ENCODE measurements at places on chromosomes 5 and 9.
A peak's percentile ranks its signal among the peaks of the same experiment; 100 is the strongest.

DNA sequence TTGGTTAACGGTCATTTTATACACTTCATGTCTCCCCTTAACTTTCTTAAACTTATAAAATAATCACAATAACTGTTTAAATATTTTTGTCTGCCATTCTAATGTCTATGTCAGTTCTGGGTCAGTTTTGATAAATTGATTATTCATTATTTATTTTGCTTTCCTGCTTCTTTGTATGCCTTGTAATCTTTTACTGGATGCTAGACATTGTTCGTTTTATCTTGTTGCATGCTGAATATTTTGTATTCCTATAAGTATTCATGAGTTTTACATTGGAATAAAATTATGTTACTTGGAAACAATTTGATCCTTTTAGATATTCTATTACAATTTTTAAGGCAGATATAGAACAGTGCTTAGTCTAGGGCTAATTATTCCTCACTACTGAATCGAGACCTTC, 952.0 kb downstream of the NR2F1-AS1 start:
- DNase-seq = no peak

- no peak for DNase-seq
Observed at GRCh38 chr9:22382331-22382730, 64.3 kb upstream of the DMRTA1 start.

DNA sequence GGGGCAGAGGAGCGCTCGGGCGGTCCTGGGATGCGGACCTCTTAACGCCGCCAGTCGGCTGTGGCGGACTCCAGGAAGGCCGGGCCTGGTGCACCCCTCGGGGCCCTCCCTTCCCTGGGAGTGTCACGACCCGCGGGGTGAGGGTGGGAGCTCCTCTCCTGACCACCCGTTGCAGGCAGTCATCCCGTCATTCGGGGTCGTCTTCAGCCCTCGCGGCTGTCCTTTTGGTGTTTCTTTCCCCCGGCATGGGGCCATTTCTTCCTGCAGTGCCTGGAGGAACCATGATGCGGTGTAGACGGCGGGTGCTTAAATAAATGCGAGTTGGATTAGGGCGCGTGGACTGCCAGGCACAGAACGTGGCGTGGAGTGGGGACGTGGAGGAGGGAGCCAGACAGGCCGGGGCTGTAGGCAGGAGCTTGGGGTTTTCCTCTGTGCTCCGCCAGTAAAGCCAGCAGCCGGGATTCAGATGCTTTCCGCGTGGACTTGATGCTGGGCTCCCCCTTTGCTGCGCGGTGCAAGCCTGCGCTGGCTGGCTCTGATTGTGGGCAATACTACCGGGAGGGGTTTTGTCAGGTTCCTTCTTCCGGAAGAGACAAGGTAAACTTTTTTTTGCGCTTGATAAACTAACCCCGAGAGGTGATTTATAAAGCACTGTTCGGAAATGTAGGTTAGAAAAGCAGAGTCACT, 868 bp downstream of the KDM4C start:
- DNase-seq = peak; percentile 18

GRCh38 chr5:73883646-73884045, 257.6 kb downstream of the ARHGEF28 start:
- no peak for DNase-seq

- no peak for DNase-seq
Observed at GRCh38 chr5:157772127-157772526, 28.6 kb downstream of the LSM11 start.

DNA sequence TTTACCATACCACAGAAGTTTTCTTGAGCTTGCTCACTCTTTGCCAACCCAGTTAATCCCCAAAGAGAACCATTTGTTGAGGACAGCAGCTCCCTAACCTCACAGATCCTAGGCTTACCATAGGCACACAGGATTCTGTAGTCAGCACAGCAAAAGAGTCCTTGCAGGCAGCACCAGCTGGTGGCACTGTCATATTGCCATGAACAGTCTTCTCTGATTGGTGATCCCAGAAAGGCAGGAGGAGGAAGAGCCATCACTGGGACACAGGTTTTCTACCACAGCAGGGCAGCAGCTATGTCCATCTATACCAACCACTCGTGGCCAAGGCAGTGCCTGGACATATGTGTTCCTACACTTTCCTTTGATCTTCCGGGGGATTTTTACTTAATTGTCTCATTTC, 297.1 kb upstream of the CD180 start:
- no peak for DNase-seq

- DNase-seq = no peak
Observed at GRCh38 chr9:26175264-26175663, 497.0 kb upstream of the TUSC1 start.

DNA sequence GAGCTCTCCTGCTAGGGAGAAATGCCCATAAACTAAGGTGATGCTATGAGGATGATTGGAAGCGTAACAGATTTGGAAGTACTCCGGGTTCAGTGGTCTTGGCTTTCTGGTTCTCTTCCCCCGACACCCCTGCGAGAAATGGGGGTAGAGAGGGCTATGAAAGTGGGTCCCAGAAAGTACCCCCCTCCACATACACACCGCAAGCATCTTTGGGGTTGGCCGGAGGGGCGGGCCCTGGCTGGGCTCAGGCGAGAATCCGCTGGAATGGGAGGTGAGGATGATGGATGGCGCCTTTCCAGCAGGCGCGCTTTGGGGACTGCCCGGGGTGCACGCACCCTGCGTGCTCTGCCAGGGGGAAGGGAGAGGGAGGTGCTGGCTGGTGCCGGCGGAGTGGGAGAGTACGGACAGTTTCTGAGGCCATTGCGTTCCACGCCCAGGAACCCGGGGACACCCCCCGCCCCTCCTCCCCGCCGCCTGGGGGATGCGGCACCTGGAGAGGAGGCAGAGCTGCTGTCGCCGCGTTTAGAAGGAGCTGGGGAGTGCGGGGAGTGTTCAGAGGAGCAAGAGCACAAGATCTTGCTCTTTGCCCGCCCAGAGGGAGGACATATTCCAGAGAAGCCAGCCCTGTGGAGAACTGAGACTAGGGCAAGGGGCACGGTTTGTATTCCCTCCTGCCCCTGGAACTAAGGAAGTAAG, 1.9 kb downstream of the PCSK5 start:
- no peak for DNase-seq

GRCh38 chr5:38725371-38725865, 120.4 kb upstream of the OSMR start:
- no peak for DNase-seq

DNA sequence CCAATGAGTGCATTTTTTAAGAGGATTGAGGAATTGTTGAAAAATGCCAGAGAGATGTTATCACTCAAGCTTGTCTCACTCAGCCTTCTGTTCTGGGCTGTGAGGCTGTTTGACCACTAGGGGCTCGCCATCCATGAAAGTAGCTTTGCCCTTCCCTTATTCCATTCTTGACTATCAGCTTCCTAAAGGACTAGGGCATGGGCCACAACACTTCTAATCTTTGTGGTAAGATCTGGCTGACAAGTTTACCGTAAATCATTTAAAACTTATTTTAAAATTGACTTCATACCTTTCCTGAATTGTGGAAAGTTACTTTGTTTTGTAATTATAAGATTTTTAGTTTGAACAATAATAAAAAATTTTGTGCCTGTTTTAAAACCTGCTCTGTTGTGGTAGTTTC, 49.5 kb downstream of the TJP2 start:
- no peak for DNase-seq

- peak; percentile 10 for DNase-seq
Observed at GRCh38 chr9:95316794-95317118, 753 bp downstream of the FANCC start.

GRCh38 chr9:125587819-125588460, 119.1 kb downstream of the MAPKAP1 start:
- DNase-seq = no peak

DNA sequence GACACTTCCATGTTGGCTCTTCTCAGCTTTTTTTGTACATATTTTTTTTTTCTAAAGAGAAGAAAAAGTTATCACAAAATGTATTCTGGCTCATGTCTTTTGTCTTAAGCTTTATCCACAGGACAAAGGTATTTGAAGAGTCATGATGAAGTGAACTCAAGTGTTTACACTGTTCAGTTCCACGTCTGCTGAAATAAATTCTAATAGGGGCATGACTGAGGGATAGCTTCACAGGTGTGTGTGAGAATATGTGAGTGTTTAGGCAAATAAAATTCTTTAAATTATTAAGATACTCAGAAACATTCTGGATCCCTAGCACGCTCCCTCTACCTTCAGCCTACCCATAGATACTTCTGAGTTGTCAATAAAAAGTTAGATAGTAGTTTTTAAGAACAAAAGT, 59.8 kb downstream of the BAAT start:
- no peak for DNase-seq

- DNase-seq = no peak
Observed at GRCh38 chr5:147507480-147508126, 2.3 kb downstream of the DPYSL3 start.

- DNase-seq = no peak
Observed at GRCh38 chr9:33453999-33454660, 6.7 kb upstream of the AQP3 start.

DNA sequence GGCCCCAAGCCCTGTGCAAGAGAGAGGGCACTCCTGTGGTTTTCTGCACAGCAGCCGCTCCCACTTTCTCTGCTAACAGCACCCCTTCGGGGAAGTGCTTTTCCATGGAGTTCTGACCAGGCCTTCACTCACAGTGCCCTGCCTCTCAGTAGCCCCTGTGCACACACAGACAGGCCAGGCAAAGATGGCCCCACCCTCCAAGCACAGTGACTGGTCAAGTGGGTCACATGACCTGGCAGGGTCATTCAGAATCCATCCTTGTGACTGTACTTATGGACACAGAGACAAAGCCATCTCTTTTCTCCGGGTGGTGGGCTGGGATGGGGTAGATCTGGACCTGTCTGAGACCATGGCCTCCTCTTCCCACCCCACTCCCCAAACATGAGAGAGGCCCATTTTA, 82.5 kb downstream of the PSD2 start:
- no peak for DNase-seq
